ENCODE measurements at places on chromosomes 13 and 19.

- no peak for DNase-seq
Measured at GRCh38 chr19:7670150-7670783, 1.4 kb downstream of the RETN start.

GRCh38 chr13:92044351-92044750 is 645.9 kb downstream of the GPC5 start:
- DNase-seq, result no peak

- no peak for DNase-seq
Measured at GRCh38 chr13:75607447-75607846, 28.7 kb upstream of the LMO7 start.

DNA sequence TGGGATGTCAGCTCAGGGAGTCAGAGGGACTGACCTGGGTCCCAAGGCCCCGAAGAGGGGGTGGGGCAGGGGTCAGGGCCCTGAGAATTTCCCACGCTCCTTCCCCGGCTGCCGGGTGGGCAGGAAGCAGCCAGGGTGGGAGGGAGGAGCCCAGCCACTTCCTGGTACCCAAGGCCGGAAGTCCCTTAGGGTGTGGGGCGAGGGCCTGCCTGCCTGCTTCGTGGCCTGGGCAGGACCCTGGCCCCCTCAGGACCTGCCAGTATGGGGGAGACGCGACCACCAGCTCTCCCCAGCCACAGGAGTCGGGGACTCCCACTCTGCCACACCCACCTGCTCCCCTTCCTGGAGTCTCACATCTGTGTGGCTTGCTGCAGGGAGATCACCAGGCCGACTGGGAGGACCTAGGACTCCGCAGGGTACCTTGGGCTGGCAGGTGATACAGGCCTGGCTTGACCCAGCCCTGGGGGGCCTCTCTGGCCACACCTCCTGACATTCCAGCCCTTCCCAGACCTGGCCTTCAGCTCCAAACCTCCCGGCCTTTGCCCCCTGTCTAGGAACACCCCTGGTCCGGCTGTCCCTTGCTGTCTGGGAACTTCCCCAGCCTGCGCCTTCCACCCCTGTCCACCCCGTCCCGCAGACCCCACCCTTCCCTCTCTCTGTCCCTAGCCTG is 9.8 kb upstream of the CIRBP start:
- peak; percentile 68 for DNase-seq

GRCh38 chr13:23637829-23638228 is 67.6 kb downstream of the TNFRSF19 start:
- no peak for DNase-seq

GRCh38 chr13:77548095-77548494 is 12.6 kb downstream of the SCEL start:
- DNase-seq, result no peak

GRCh38 chr13:40981361-40981760 is 37.8 kb downstream of the ELF1 start:
- DNase-seq, result peak; percentile 47

DNA sequence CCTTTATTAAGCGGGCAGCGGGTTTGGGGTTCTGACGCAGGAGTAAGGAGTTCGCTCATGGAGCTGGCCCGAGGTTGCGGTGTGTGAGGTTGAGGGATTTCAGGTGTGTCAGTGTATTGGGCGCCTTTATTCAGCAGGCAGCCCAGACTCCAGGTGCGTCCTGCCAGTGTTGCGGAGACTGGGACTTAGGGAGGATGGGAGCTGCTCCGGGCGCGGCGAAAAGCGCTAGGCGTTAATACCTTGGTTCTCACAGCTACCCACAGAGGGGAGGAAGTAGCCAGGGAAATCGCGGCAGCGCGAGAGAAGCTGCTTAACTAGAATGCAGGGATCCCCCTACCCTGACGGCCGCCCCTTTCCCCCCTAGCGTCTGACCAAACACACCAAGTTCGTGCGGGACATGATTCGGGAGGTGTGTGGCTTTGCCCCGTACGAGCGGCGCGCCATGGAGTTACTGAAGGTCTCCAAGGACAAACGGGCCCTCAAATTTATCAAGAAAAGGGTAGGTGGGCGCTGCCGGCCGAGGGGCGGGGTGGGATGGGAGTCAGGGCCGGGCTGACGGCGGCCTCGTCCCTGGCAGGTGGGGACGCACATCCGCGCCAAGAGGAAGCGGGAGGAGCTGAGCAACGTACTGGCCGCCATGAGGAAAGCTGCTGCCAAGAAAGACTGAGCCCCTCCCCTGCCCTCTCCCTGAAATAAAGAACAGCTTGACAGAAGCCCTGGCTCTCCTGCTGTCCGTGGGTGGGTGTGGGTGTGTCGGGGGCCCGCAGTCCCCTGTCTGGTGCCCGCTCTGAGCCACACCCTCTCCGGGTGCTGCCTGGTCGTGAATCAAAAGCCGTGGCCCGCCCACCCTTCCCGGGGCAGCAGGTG is 1.1 kb downstream of the RPL36 start:
- peak; percentile 25 for DNase-seq

DNA sequence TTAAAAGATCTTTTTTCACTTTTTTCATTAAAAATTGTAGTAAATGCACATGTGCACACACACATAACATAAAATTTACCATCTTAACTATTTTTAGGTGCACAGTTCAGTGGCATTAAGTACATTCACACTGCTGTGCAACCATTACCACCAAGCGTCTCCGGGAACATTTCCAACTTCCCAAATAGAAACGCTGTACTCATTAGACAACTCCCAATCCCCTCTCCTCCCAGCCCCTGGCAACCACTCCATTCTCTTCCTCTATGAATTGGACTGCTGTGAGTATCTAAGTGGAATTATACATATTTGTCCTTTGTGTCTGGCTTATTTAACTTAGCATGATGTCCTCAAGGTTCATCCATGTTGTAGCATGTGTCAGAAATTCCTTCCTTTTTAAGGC is 11.6 kb downstream of the GJB2 start:
- no peak for DNase-seq

GRCh38 chr13:36146511-36147269 is 15.5 kb upstream of the DCLK1 start:
- no peak for DNase-seq

GRCh38 chr19:5591476-5591875 is 23.7 kb upstream of the TINCR start:
- no peak for DNase-seq

- DNase-seq, result no peak
Measured at GRCh38 chr19:45005787-45006186, 4.5 kb downstream of the RELB start.

- peak; percentile 74 for DNase-seq
Measured at GRCh38 chr13:73702419-73703071, 431.7 kb downstream of the KLF12 start.

GRCh38 chr13:73809561-73809960 is 324.6 kb downstream of the KLF12 start:
- DNase-seq, result no peak

DNA sequence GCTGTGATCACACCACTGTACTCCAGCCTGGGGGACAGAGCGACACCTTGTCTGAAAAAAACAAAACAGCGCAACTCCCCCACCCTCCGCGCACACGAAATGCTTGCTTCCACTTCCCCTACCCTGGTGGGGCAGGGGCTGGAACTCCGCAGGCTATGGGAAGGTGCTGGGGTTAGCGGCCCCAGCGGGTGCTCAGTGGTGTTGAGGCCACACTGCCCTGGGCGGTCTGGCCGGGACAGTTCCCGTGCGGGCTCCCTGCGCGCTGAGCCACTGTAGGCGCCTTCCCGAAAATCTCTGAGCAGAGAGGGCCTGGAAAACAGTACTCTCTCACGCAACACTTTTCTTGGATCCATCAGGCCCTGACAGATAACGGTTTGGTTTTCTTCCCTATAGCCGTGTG is 1.1 kb upstream of the WTIP start:
- DNase-seq, result no peak

- DNase-seq, result no peak
Measured at GRCh38 chr13:31442571-31442970, 242.8 kb downstream of the B3GLCT start.

DNA sequence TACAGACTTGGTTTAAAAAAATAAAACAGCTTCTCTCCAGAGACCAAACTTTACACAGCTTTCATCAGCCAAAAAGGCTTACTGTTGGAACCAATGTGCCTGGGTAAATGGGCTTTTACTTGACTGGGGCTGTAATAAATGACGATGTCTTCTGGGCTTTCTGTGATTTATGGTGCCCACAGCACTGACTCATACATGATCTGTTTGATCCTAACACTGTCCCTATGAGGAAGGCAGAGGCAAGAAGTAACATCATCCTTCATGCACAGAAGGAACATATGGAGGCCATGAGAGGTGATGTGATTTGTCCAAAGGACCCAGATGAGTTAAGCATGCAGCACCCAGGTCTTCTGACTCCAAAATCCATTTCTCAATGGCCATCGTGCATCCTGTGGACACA is 77.4 kb downstream of the DOCK9 start:
- no peak for DNase-seq

DNA sequence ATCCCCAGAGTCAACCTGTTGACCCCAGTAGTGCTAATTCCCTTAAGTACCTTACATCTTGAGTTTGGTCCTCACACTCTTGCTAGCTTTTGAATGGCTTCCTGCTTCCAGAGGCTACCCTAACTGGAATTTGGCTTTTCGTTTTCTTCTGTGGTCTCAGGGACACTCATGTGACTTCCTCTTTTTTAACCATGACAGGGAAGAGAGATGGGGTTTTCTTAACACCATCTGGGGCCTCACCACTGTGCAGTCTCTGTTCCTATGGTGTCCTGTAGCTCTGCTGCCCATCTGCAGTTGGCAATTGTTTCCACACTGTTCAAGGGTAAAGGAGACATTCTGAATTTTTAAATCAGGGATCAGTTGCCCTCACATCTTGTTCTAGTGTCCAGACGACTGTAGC is 66.7 kb downstream of the SLC10A2 start:
- no peak for DNase-seq

DNA sequence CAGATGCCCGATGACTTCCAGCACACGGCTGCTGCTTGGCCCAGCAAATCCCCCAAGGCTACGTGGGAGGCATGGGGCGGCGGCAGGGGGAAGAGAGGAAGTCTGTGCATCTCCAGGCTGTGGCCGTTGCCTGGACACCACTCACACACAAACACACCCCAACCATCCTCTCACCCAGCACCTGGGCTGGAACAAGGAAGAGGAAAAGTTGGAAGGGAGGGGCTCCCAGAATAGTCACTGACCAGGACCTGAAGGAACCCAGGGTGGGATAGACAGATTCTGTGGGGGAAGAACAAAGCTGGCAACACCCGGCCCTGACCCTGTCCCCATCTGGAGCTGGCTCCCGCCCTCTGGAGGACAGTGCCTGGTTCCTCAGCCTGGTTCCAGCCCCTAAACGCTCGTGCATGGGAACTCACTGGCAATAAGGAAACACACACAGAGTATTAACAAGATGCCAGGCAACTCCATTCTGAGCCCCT is 11.2 kb downstream of the PPP6R1 start:
- DNase-seq, result no peak

DNA sequence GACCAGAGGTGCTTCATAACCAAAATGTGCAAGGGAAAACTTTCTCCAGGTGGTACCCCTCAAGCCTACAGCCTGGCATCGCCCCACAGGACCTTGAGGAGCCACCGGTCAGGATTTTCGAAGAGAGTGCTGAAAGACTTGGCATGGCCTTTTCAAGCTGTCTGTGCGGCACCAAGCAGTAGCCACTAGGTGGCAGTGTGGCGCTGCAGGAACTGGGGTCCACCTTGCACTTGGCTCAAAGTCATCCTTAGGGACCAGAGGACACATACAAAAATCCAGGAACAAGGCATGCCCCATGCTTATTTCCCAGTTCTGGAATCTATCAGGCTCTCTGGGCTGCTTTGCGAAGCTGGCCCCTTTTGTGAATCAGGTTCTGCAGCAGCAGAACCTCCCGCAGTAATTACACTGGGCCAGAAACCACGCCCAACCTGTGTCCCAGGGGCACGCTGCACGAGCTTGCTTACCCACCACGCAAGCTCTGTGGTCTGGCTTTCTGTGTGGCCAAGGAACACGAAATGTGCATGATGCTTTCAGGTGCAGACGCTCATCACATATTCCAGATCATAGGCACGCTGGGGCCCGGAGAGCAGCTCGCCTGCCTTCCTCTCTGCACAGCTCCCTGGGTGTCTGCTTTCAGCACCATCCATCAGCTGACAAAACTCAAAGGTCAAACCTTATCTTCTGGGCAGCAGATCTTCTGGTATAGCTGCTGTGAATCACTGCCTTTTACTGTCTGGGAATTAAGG is 87.2 kb downstream of the SLC7A1 start:
- DNase-seq, result peak; percentile 74

- peak; percentile 90 for DNase-seq
Measured at GRCh38 chr19:51926784-51927741, at the start of gene ZNF613. ZNF613 (plus strand) TSS chr19:51927472; CDS start chr19:51936221, 8,749 bp downstream.

DNA sequence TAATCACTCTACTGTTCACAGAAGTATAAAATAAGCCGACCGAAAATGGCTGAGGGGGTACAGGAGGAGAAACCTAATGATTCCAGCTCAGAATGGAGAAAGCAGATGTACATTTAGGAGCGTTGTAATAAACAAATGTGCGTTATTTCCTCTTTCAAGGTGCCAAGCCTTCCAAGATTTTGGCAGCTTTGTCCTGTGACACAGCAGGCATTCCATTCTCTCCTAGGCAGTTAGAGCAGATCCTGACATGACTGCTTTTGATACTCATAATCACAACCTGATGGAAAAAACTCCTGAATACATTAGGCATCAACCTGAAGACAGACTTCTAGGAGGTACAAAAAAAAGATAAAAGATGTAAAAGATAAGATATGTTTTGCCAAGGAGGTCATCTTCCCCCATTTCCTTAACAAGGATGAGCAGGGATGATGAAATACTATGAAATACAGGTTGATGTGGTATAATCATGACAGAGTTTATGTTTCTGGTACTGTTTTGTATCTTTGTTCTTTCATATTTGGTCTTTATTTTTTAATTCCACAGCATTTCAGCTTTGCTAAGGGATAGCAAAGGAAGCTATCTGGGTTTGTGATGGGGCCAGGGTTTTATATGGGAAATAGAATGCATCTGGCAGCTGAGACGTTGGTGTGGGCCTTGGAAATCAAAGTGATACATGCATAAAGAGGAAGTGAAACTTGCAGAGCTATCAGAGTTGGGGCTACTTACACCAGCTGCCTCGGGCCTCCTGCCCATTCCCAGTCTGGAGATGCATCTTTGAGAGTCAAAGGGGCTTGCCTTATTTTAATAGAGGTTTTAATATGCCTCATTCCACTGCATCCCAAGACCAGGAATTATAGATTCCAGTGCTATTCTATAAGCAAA is 222.5 kb downstream of the OXGR1 start:
- DNase-seq, result no peak

DNA sequence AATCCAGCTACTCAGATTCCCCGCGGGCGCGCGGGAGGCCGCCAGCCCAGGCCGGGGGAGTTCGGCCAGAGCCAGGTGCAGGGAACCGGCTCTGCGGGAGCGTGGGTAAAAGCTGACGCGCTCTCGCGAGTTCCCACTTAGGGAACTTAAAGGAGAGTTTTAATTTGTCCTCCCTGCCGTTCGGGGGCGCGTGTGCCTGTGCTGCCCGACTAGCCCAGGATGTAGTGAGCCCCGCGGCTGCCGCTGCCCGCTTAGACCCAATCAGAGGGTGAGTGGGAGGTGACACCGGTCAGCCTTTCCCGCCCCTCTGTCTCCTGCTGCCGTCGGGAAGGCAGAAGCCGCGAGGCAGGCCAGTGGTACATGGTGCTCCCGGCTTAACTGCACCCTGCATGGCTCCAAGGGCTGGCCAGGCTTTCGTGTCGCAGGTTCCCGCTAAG is 36.0 kb upstream of the NEK3 start:
- DNase-seq, result peak; percentile 73

Measured in CD4-positive, alpha-beta T cell treated with Interleukin-2 at 100 ng/mL for 4 hours (primary cell).